ENCODE measurements at places on chromosomes 13 and 19.

DNA sequence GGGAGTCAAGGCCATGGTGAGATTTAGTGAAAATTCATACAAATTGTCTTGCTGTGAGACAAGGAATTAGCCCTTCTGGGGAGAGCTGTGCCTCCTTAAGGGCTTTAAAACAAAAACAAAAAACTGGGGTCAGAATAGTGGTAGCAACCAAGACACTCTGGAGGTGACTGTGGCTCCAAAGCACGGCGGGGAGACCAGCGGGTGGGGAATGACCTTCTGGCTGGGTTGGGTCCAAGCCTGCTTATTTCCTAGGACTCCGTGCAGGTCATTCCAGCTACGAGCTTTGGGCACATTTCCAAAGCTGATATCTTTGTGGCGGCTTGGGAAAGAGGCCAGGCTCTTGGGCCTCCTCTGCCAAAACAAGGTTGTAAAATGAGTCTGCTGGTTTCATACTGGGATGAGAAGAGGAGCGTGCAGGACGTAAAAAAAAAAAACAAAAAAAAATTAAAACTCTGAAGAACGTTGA is 348.3 kb downstream of the UQCRFS1 start:
- DNase-seq = no peak

- no peak for DNase-seq
Observed at GRCh38 chr13:91630946-91631345, 232.5 kb downstream of the GPC5 start.

GRCh38 chr19:49514151-49514550 is 1.7 kb downstream of the FCGRT start:
- DNase-seq = peak; percentile 34

DNA sequence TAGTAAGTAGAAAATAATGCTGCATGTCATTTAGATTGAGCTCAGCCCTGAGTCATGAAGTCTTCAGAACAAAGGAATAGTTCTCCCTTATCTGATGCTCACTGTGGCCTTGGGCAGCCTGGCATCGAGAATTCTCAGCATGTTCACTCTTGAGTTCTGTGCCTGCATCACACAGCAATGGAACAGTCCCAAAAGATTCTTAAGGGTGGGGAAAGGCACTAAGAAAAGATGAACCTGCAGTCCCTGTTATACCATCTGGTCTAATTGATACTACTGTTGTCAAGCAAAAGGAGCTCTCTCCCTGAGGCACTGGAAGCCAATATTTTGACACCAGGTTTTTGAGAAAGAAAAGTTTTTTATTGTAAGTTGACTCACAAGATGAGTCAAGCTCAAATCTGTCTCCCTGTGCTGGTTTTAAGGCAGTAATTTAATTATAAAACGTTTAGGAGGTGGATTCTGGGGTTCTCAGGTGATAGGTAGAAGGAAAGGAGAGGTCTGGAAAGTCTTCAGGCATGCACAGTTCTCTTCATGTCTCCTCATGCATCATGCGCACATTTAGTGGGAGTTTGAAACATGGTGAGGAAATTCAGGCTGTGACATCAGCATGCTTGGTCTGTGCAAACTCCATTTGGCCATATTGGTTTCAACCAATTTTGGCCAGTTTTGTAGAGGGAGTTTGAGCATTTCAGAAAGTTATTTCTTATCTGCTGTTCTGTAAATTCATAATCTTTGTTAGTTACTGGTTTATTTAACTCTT is 38.1 kb upstream of the ZNF766 start:
- peak; percentile 93 for DNase-seq

- peak; percentile 60 for DNase-seq
Observed at GRCh38 chr13:94617389-94618000, 15.8 kb downstream of the GPR180 start.

GRCh38 chr13:23969647-23970046 is 72.3 kb upstream of the C1QTNF9B start:
- DNase-seq = peak; percentile 93

- DNase-seq = peak; percentile 74
Observed at GRCh38 chr19:32773126-32773525, 53.6 kb downstream of the TDRD12 start.

DNA sequence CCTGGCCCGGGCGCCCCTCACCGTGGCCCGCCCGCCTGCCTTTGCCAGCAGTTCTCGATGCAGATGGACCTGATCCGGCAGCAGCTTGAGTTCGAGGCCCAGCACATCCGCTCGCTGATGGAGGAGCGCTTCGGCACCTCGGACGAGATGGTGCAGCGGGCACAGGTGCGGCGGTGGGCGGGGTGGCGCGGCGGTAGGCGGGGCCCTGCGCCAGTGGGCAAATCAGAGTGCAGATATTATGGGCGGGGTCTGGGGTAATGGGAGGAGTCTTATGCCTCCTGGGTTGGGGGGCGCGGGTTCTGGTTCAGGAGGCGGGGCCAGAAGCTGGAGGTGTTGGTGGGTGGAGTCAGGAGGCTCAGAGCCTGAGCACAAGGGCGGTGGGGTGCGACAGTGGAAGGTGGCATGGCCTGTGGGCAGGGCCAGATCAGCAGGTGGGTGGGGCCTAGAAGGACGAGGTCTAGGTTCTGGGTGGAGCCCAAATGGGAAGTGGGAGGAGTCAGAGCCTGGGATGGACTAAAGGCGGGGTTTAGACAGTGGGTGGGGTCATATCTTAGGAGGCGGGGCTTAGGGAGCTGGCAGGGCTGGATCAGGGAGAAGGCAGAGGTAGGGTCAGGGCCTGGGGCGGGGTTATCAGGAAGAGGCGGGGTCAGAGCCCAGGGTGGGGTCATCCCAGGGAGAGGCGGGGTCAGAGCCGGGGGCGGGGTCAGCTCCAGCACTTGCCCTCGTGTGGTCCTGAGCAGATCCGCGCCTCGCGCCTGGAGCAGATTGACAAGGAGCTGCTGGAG is 5.6 kb downstream of the APC2 start:
- peak; percentile 51 for DNase-seq

- no peak for DNase-seq
Observed at GRCh38 chr19:56953470-56953869, 112.9 kb upstream of the PEG3 start.

DNA sequence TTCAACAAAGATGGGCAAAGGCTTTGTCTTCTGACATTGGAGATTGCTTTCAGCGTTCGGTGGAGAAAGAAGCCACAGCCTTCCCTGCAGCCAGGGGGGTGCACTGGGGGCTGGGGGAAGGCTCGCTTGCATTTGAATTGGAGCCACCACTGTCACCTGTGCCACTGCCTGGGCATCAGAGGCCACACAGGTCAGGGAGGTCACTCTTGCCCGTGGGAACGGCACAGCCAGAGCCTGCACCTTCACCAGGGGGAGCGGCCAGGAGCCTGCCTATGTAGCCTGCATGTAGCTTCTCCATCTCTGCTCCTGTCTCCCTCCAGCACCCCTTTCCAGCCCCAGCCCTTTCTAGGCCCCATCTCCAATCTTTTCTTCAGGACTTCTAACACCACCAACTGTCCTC is 43.7 kb upstream of the KCTD15 start:
- DNase-seq = no peak

DNA sequence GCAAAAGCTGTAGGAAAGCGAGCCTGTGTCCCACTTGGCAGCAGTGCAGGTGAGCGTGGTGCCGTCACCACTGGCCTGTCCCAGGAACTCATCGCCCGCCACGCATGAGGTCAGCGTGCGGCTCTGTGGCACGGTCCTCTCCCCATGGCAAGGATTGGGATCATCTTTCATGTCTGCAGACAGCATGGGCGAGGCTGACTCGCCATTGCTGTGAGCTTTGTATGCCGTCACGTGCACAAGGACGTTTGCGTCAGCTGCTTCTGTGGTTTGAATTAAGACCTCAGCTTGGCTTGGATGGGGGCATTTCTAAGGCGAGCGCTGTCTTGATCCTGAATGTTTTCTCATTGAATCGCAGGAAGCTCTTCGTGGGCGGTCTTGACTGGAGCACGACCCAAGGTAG is 9.8 kb downstream of the DAZAP1 start:
- no peak for DNase-seq

- DNase-seq = no peak
Observed at GRCh38 chr13:72384186-72384823, 343.1 kb downstream of the MZT1 start.

- DNase-seq = no peak
Observed at GRCh38 chr19:53874606-53874990, 6.9 kb downstream of the MYADM start.

DNA sequence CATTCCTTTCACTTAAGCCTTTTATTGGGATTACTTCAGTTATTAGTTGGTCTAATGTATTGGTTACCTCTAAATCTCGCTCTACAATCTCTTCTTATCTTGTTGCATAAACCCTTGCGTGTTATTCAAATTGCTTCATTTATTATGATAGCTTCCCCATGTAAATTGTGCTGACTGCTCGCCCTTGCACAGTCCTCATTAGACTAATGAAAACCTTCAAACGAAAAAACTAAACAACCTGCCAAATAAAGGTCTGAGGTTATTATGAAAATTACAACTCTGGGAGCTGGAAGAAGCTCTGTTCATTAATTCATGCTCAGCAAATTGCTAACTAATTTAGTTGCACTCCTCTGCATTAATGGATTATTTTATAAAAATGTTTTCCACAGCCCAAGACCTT is 320.1 kb downstream of the DACH1 start:
- no peak for DNase-seq

DNA sequence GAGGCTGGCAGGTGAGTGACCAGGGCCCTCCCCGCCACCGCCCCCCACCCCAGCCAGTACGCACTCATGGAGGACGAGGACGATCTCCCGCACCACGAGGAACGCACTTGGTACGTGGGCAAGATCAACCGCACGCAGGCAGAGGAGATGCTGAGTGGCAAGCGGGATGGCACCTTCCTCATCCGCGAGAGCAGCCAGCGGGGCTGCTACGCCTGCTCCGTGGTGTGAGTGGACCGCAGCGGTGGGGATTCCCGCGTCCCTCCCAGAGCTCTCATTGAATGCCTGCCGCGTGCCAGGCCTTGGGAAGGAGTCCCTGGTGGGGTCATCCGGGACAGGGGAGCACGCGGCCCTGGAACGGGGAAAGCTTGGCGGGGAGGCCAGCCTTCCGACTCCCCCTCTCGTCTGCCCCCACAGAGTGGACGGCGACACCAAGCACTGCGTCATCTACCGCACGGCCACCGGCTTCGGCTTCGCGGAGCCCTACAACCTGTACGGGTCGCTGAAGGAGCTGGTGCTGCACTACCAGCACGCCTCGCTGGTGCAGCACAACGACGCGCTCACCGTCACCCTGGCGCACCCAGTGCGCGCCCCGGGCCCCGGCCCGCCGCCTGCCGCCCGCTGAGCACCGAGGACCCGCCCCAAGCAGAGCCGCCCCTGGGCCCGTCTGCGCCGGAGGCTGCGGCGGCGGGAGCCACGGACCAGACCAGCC is 4.8 kb upstream of the IFI30 start:
- DNase-seq = no peak

Data from trophoblast cell (in vitro differentiated cells and primary cell).